ENCODE measurements at places on chromosomes 7 and 10. TPM values are rescaled to one million over a fixed set of nuclear protein-coding genes. Genes with fewer than 3 reads are reported as not detected.

The SOSTDC1 gene
- polyA plus RNA-seq, result 9.8 TPM

The UCMA gene
- polyA plus RNA-seq, result not detected

The LGI1 gene
- polyA plus RNA-seq, result 2.3 TPM

The TRPV6 gene
- 27.3 TPM for polyA plus RNA-seq

The TSPAN13 gene
- 56.2 TPM for polyA plus RNA-seq

The VAX1 gene
- not detected for polyA plus RNA-seq

The RELN gene
- polyA plus RNA-seq, result 3.4 TPM

The LIPJ gene
- not detected for polyA plus RNA-seq

The ITPRID1 gene
- polyA plus RNA-seq, result not detected

The CHCHD3 gene
- polyA plus RNA-seq, result 53.5 TPM

The ADCY1 gene
- not detected for polyA plus RNA-seq

The TACR2 gene
- polyA plus RNA-seq, result 4.0 TPM

The PILRA gene
- polyA plus RNA-seq, result 0.81 TPM
